Stimulated activated CD8-positive, alpha-beta memory T cell treated with anti-CD3 and anti-CD28 coated beads, Interleukin-12 subunit alpha, Interleukin-12 subunit beta, amount 100 ng/mL, for 1 hour (primary cell): ENCODE measurements at places on chromosomes 5 and 9.
A peak's percentile ranks its signal among the peaks of the same experiment; 100 is the strongest.

DNA sequence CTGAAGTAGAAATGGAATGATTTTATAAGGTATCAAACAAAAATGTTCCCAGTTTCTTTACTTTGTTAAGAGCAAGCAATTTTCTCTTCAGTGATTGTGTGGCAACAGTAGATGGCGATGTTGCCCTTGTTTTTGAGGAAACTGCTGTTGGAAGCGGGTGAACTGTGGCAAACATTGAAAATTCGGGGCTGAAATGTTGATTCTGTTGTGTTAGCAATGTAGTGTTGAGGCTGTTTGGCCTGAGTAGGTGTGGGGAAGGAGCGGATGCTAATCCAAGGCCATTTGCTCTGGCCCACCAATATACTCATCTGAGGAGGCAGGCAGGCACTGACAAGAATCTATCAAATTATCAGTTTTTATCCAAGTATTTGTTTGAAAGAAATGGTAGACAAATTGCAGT is 129.8 kb downstream of the SLC12A2 start:
- DNase-seq, result no peak

DNA sequence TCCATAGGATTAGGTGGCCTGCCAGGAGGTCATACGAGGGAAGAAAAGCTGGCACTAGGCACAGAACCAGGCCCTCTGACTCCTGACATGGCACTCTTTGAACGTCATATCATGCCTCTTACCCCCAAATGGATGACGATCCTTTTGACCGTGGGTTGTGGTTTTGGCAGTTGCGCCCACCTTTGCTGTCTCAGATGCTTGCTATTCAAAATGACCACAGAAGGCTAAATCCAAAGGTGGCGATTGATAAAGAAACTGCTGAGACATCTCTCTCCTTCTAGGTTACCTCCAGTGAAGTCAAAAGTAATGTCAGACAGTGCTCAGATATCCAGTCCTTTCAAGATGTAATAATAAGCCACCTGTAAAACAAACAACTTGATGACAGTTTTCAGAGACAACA is 385.0 kb downstream of the EFNA5 start:
- no peak for DNase-seq

DNA sequence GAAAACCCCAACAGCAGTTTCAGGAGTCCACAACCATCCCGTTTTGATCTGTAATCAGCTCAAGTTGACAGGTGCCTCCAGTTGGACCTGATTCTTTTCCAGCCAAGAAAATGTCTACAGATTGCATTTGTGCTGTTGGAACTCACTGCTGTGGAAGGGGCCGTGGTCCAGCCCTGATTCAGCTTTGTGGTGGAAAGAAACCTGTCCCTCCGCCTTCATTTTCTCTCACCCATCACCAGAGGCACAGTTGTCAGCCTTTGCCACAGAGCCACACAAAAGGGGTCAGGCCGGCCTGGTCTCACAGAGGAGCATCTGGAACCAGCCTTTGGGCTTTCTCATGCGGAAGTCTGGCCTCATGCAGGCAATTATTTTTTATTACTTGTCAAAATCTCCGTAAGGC is 483.6 kb downstream of the GADD45G start:
- DNase-seq, result no peak

GRCh38 chr5:162801235-162801634 is 636.2 kb upstream of the CCNG1 start:
- DNase-seq, result no peak

- no peak for DNase-seq
Measured at GRCh38 chr5:132629230-132629944, 28.6 kb upstream of the IL13 start.

GRCh38 chr5:161745392-161745791 is 59.9 kb downstream of the GABRA6 start:
- DNase-seq, result no peak

DNA sequence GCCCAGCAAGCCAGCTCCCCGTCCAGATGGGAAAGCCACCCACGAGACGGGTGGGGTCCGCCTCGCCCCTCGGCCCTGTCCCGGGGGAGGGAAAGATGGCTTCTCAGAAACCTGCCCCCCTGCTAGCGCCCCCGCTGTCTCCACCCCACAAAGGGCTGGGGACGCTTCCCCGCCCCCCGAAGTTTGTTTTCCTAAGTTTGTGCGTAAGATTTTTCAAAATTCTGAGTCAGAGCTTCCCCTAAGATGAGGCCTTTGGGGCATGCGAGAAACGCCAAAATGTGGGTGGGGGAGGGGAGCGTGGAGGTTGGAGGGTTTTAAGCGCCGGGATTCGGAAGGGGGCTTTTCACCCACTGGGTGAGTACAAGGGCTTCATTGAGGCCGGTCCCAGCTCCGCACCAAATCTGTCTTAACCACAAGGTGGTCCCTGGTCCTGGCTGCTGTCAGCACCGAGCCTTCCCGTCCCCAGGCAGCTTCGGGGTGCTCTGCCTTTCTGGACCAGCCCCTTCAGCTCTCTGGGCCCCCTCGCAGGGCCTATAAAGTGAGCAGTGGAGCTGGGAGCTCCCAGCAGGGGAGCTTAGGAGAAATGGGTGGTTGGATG is 32.3 kb downstream of the PRRX2 start:
- peak; percentile 1 for DNase-seq

GRCh38 chr5:155884041-155884440 is 442.9 kb upstream of the SGCD start:
- DNase-seq, result no peak

DNA sequence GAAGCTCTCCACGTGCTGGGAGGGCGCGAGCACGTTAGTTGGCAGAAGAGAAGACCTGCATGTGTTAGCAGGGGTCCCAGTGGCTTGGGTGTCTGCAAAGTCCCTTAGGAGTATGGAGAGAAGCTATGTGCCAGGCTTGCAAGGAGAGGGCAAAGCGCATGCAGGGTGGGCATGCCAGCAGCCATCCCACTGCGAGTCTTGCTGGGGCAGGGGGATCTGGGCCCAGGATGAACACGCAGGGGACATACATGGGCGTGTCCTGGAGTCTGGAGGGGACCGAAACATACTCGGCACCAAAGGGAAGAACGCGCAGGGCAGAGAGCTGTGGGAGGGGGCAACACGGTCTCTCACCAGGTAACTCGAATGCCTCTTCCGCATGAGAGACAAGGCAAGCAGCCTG is 43.6 kb upstream of the IPPK start:
- DNase-seq, result no peak

DNA sequence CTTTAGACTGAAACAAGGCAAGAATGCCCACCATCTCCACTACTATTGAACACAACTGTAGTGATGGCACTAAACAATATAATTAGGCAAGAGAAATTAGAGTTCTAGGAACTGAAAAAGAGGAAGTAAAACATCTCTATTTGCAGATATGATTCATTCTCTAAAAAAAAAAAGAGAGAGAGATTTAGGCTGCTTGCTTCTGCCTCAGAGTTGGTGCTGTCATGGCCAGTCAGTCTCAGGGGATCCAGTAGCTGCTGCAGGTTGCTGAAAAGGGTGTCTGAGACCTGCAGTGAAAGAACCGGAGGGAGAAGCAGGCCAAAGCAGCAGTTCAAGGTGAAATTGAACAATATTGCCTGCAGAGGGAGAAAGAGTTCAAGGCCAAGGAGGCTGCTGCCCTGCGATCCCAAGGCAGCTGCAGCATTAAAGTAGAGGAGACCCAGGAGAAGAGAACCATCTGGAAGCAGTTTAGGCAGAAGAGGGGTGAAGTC is 72.5 kb downstream of the AP3B1 start:
- DNase-seq, result no peak

DNA sequence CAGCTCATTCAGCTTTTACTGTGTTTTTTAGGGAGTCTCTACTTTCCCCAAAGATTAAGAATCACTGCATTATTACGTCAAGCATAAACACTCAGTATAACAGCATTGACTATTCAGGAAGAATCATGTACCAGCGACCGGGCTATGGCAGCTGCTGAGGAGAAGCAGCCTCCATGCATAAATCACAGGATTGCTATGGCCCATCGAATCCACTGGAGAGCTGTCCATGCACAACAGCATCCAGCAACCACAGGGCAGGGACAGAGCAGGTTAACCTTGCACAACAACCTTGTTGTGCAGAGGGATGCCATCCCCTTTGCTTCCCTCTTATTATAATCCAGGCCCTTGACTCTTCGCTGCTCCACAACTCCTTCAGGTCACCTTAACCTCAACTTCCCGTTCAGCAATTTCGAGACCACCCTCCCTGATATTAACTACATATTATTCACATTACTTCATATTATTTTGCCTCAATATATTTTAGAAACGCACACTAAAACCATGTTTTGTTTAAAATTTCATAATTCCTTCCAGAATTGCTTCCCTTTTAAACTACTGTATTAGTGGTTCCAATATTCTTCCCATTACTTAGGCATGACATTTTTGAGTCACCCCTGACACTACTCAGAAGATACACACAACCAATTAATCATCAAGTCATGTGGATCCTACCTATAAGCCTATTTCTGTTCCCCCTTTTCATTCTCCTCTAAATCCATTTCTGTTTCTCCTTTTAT is 991 bp downstream of the IARS1 start:
- DNase-seq, result no peak

DNA sequence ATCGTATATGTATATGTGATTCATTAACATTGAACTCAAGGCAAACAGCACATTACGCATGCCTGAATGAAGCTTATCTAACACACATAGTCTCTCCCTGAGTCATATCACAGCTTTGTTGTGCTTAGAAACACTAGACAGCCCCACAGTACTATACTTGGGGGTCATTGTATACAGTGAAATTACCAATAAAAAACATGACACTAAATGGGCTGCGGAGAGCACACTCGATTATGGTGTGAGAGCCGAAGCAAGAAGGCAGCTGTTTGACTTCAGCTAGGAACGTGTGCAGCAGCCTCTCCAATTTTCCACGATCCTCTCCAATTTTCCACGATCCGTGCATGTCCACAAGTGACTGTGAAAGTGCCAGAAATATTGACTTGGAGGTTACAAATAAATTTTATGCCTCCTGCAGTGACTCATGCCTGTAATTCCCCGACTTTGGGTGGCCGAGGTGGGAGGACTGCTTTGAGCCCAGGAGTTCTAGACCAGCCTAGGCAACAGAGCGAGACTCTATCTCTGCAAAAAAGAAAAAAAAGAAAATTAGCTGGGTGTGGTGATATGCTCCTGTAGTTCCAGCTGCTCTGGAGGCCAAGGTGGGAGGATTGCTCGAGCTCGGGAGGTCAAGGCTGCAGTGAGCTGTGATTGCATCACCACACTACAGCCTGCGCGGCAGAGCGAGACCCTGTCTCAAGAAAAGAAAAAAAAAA is 102.4 kb downstream of the DAPK1 start:
- no peak for DNase-seq

GRCh38 chr5:122350496-122350895 is 38.5 kb downstream of the SNCAIP start:
- no peak for DNase-seq
